ENCODE measurements at places on chromosomes 3 and 15. TPM values are rescaled to one million over a fixed set of nuclear protein-coding genes. Genes with fewer than 3 reads are reported as not detected.

GRCh38 chr3:76886761-76887500, 153.0 kb upstream of the ROBO2 start:
- DNase-seq: no peak

DNA sequence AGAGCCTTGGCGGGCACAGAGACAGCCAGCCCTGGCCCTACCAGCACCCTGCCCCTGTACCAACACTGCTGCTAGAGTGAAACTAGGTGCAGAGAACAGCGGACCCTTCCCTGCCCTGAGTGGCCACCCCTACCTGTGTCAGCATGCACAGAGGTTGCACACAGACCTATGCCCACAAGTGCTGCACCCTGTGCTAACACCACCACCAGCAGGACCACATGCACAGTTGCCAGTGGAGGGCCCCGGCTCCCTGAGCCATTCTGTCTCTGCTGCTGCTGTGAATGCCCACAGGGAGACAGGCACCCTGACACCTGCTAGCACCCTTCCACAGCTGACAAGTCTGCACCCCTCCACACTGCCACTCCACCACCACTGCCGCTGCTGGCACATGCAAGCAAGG, 131.8 kb downstream of the NEK11 start:
- DNase-seq: no peak

The CHRM5 gene
- not detected for total RNA-seq

DNA sequence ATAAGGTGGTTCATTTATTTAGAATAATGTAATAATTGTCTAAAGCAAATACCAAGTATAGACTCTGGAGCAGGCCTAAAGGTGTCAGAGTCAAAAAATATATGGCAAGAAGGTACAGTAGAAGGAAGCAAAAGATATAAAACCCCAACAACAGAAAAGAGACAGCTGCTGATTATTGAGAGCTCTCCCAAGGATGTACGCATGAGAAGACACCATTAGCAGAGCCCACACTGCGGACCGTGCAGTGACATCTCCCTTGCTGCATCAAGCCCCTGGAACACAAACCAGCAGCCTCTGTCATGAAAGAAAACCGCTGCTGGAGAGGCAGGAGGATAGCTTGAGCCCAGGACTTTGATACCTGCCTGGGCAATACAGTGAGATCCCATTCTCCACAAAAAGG, 18.0 kb upstream of the SLC6A20 start:
- no peak for DNase-seq

DNA sequence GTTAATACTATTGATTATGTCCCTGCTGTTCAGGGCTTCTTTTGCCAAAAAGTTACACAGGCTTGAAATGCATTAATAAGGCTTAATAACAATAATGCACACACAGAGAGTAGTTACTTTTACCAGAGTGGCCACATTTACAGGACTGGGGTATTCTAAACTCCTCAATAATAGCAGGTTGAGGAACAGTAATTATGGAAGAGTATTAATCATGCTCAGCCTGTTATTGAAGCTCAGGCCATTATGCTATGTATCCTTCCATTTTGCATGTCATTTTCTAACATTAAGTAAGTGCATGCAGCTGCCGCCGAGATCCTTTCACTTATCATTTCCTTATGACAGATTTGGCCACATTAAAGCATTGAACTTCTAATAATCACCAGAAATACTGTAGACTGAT, 5.7 kb downstream of the ARRDC4 start:
- DNase-seq: no peak

DNA sequence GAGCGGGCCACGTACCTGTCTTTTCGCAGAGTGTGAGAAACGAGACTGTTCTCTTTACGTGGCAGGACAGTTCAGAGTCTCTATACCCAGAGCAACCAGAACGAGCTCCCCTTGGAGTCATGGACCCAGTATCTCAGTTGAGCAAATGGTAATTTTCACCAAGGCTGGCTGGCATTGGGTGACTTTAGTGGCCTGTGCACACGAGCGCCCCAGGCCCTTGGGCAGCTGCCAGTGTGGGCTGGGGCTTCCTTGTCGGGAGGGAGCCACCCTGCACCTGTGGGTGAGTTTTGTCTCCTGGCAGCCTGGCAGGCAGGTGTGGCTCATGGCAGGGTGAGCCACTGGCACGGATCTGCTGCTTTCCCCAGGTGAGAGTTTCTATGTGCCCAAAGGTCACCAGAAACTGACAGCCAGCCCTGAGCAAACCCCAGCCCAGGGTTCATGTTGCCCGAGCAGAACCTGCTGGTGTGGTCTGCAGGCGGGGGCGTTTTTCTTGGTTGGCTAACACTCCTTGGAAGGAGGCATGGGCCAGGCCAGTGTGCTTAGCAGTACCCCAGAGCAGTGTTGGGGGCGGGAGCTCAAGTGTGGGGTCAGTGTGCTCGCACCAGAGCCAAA, 135.0 kb downstream of the TJP1 start:
- no peak for DNase-seq

- DNase-seq: no peak
These were observed 14.9 kb upstream of the HES1 start for GRCh38 chr3:194120789-194121770.

DNA sequence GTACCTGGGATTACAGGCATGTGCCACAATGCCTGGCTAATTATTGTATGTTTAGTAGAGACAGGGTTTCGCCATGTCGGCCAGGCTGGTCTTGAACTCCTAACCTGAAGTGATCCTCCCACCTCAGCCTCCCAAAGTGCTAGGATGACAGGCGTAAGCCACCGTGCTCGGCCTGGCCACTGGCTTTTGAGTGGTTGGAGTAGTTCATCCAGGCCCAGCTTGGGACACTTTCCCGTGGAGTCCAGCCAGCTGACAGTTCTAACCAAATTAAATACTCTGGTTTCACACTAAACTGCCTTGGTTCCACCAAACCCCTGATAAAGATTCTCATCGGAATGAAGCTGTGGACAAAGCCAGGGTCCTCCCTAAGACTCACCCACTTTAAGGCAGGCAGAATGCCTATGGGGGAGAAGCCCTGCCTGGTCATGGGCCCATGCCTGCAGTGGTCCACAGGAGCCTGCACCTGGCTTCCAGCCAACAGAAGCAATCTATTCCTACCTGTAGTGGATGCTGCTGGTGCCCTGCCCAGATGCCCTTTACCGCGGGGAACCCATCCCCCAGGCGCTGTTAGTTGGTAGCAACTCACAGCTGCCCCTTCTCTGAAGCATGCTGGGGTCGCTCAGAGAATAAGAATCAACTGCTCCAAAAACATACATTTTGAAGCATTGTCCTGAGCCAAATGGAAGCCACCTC, 5.2 kb upstream of the SLC28A1 start:
- DNase-seq: no peak

GRCh38 chr3:13702286-13702685, 153.4 kb downstream of the FBLN2 start:
- no peak for DNase-seq

DNA sequence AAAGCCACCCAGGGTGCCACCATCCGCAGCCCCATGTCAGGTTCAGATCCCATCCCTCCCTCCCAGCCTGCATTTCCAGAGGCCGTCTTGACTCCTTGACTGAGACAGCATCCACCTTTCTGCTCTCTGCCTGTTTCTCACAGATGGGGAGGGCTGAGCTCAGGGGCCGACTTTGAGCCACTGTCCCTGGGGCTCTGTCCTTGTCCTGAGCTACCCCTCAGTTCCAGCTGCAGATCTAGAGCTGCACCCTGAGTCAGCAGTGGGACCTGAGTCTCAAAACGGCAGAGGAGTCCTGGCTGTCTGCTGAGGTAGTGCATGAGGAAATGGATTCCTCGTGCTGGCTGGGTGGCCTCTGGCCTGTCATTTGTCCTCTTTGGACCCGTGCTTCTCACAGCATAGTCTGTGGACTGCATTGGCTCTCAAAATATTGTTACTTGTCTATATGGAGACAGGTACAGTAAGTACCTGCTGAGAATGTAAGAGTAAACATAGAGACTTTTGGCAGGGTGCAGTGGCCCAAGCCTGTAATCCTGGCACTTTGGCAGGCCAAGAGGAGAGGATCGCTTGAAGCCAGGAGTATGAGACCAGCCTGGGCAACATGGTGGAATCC, 22.3 kb downstream of the RPLP1 start:
- no peak for DNase-seq

GRCh38 chr3:39097716-39098472, 9.5 kb downstream of the GORASP1 start:
- DNase-seq: no peak

The ATOSA gene
- 26.9 TPM for total RNA-seq

- DNase-seq: no peak
These were observed 35.5 kb downstream of the RFX7 start for GRCh38 chr15:56208185-56208584.

The LAMB2 gene
- total RNA-seq: 470 TPM

Measured in pulmonary artery endothelial cell (primary cell).